ENCODE measurements at places on chromosomes 12 and 14.

DNA sequence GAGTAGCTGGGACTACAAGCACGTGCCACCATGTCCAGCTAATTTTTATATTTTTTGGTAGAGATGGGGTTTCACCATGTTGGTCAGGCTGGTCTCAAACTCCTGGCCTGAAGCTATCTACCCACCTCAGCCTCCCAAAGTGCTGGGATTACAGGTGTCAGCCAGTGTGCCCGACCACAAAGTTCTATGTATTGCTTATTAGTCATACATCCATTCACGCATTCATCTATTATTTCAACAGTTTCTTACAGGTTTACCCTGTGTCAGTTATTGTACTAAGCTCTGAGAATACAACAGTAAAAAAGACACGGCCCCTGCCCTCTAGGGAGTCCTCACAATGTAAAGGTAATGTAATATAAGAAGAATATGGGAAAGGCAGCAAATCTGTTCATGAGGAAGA lies 188.9 kb upstream of the BTG1 start:
- no peak overlapping the region for H3K4me3 ChIP-seq
- no peaks in the 10 kb centered on the region for H3K36me3 ChIP-seq
- no peak overlapping the region for H3K27ac ChIP-seq

DNA sequence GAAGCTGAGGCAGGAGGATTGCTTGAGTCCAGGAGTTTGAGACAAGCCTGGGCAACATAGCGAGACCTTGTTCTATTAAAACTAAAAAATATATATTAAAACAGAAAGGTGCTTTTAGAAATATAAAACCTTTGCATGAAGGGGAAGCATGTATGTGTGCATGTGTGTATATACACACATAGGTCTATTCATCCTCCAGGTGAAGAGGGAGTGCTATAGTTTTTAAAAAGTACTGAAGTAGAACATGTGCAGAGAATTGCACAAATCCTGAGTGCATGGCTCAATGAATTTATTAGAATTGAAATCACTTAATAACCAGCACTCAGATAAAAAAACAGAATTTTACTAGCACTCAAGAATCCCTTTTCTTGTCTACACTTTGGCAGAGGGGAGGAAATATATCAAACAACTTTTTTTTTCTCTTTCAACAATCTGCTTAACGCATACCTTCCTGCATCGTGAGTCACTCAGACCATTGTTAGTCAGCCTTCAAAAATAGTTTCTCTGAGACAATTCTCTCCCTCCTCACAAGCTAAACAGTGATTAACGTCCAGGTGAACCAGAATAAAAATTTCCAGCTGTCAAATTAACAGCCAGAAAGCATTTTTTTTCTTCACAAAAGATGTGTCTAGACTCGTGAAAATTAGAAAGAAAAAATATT lies 17.7 kb upstream of the NEDD1 start:
- peak; percentile 76 for DNase-seq
- H3K4me3 ChIP-seq = no peak overlapping the region
- H3K4me1 ChIP-seq = peaks cover 5% of the 10 kb centered on the region
- H3K27ac ChIP-seq = no peak overlapping the region
- H3K36me3 ChIP-seq = no peaks in the 10 kb centered on the region

- DNase-seq = peak; percentile 14
- H3K36me3 ChIP-seq = no peaks in the 10 kb centered on the region
- H3K4me3 ChIP-seq = no peak overlapping the region
- H3K27ac ChIP-seq = no peak overlapping the region
- peaks cover 20% of the 10 kb centered on the region for H3K4me1 ChIP-seq
Measured at GRCh38 chr14:53621921-53622320, 334.7 kb downstream of the BMP4 start.

GRCh38 chr12:64701283-64701682 lies 57.9 kb downstream of the GNS start:
- no peaks in the 10 kb centered on the region for H3K4me1 ChIP-seq
- H3K27me3 ChIP-seq = no peaks in the 10 kb centered on the region
- DNase-seq = no peak
- no peaks in the 10 kb centered on the region for H3K36me3 ChIP-seq

DNA sequence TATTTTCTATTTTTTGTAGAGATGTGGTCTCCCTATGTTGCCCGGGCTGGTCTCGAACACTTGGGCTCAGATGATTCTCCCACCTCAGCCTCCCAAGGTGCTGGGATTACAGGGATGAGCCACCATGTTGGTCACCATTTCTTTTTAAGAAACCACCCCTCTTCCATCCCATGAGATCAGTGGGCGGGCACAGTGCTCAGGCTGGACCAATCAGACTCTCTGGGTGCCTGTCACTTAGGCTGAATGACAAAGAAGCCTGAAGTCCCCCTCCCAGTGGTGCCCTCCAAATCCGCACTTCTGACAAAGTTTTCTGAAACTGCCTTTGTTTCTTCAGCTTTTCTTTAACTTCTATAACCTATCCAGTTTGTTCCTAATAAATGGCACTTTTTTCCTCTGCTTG lies 48.2 kb downstream of the CALM1 start:
- no peak overlapping the region for H3K4me3 ChIP-seq
- H3K27me3 ChIP-seq = peaks cover 4% of the 10 kb centered on the region
- H3K4me1 ChIP-seq = no peaks in the 10 kb centered on the region
- H3K27ac ChIP-seq = no peak overlapping the region
- no peak for DNase-seq
- no peaks in the 10 kb centered on the region for H3K36me3 ChIP-seq

DNA sequence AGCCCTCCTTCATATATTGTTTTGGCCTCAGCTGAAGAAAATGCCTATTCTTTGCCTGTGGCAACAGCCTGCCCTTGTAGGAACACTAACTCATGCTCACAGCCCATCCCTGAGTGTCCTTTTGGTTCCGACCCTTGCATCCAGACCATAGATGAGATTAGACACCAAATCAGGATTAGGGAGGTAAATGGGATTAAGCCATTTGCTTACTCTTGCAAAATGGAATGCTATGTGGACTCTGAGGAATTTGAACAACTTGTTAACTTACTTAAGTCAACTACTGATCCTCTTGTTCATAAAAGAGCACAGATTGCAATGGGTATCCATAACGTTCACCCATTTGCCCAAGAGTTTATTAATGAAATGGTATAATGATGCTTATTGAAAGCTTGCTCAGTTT lies 27.3 kb downstream of the TSHR start:
- H3K36me3 ChIP-seq = no peaks in the 10 kb centered on the region
- peaks cover 12% of the 10 kb centered on the region for H3K27me3 ChIP-seq
